Activated naive CD8-positive, alpha-beta T cell treated with anti-CD3 and anti-CD28 coated beads for 36 hours (primary cell): ENCODE measurements at places on chromosomes 11 and 22. TPM values are rescaled to one million over a fixed set of nuclear protein-coding genes. Genes with fewer than 3 reads are reported as not detected.

GRCh38 chr22:17777005-17777716 is 2.9 kb upstream of the BID start:
- DNase-seq, result peak; percentile 76

DNA sequence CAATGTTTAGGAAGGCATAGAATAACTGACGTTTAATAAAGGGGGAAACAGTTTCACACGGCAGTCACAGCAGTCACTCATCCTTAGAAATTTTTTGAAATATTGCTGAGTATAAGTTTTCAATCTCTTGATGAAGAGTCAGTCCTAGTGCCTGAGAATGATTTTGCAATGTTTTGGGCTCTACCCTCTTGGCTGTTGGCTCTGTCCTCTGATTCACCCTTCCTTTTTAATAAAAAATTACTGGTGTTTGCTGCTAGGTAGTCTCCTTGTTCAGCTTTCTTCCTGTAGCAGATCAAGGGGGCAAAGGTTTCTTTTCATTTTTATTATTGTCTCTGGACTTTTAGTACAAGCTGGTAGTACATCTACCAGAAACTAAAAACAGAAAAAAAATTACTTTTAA is 194.3 kb upstream of the ANO3 start:
- DNase-seq, result no peak

DNA sequence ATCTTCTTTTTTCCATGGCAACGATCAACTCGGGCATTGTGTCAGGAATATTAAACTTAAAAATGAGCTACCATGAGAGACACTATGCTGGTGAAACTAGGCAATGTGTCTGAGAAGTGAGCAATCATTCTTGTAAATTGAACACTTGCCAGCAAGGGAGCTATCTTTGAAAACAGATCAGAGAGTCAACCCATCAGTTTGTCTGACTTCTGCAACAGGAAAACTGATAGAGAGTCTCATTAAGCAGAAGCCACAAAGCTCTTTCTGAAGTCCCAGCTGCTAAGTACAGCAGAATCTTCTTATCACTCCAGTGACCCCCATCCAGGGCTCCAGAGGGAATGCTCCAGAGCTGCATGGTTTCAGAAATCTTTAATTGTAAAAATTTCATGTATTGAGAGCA is 114.7 kb downstream of the MSANTD4 start:
- DNase-seq, result no peak

DNA sequence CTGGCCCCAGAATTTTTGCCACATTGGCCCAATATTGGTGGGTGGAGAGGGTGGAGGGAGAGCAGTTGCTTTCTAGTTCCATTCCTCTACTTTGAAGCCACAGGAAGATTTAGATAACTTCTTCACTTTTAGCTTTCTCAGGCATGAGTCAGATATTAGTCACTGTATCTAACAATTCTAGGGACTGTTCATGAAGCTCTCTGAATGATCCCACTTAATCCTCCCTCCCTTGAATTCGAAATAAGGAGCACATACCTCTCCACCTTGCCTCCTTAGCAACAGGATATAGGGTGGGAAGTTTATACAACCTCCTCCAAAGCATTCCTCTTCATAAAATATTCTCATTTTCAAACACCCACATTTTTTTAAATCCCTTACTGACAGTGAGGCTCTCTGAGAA is 13.5 kb downstream of the FSHB start:
- DNase-seq, result no peak

OR2D2 gene
- not detected for total RNA-seq

RAB38 gene
- total RNA-seq, result 20.4 TPM

ANO5 gene
- total RNA-seq, result 0.02 TPM

TRPC6 gene
- not detected for total RNA-seq

CCDC81 gene
- total RNA-seq, result 0.42 TPM
